H1 (cell line): ENCODE measurements at places on chromosomes 2 and 18. TPM values are rescaled to one million over a fixed set of nuclear protein-coding genes. Genes with fewer than 3 reads are reported as not detected.
A peak's percentile ranks its signal among the peaks of the same experiment; 100 is the strongest.

The NT5C1B gene
- total RNA-seq: not detected in 2 replicates

The SLC38A11 gene
- not detected in 2 replicates for total RNA-seq

DNA sequence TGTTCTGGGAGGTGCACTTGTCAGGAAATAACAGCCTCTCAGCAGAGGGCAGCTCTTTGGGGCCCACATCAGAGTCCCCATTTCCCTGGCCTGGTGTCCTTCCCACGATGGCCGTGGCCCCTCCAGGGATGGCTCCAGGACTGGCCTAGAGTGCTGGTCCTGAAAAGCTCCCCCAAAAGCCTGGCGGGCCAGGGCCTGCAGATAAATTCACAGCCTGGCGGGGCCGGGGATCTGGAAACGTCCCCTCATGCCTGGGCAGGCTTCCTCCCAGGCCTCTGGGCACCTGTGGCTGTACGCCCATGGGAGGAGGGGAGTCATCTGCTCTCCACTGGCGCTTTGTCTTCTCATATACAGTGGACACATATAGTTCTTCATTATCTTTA, 52.6 kb upstream of the HS6ST1 start:
- H3K4me1 ChIP-seq: peaks cover 14% of the 10 kb centered on the region
- no peaks in the 10 kb centered on the region; the same call in none of the 2 replicates for H3K27me3 ChIP-seq
- no peak overlapping the region for H3K4me3 ChIP-seq
- H3K36me3 ChIP-seq: no peaks in the 10 kb centered on the region

DNA sequence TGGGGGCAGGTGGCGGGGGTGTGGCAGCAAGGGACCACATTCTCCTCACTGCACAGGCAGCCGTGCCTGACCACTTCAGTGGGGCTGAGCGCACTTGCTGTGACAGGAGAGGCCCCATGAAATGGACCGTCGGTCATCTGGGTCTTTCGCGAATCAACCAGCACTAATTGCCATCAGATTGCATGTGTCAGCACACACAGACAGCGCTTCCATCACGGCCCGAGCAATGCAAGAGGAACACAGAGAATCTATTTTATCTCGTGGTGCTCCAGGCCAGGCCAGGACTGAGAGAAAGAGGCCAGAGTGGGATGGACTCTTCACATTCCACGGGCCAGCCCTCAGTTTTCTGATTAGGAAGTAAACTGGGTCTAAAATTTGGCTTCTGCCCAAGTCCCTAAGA, 87.0 kb downstream of the EIPR1 start:
- H3K27me3 ChIP-seq: no peaks in the 10 kb centered on the region
- no peak overlapping the region for H3K27ac ChIP-seq
- no peak overlapping the region for H3K4me3 ChIP-seq
- DNase-seq: no peak
- no peaks in the 10 kb centered on the region for H3K36me3 ChIP-seq

GRCh38 chr2:73074110-73075069, 2.9 kb upstream of the SFXN5 start:
- no peaks in the 10 kb centered on the region; the same call in none of the 2 replicates for H3K27me3 ChIP-seq
- H3K4me3 ChIP-seq: no peak overlapping the region
- H3K36me3 ChIP-seq: no peaks in the 10 kb centered on the region

GRCh38 chr18:1846640-1847039, 724.7 kb downstream of the METTL4 start:
- no peak overlapping the region for H3K27ac ChIP-seq
- DNase-seq: no peak
- H3K4me3 ChIP-seq: no peak overlapping the region
- no peaks in the 10 kb centered on the region for H3K27me3 ChIP-seq
- H3K36me3 ChIP-seq: no peaks in the 10 kb centered on the region

- H3K27me3 ChIP-seq: no peaks in the 10 kb centered on the region
- H3K4me1 ChIP-seq: peaks cover 46% of the 10 kb centered on the region
- H3K27ac ChIP-seq: no peak overlapping the region
- DNase-seq: no peak
- H3K4me3 ChIP-seq: no peak overlapping the region
- H3K36me3 ChIP-seq: no peaks in the 10 kb centered on the region
These were observed 92.4 kb downstream of the KLHL29 start for GRCh38 chr2:23477392-23477791.

- no peak overlapping the region for H3K4me3 ChIP-seq
- no peak for DNase-seq
- no peaks in the 10 kb centered on the region for H3K27me3 ChIP-seq
- peaks cover 4% of the 10 kb centered on the region for H3K4me1 ChIP-seq
These were observed 1.9 kb downstream of the MCFD2 start for GRCh38 chr2:46913471-46914381.

GRCh38 chr2:119511989-119512388, 12.3 kb downstream of the SCTR start:
- H3K27me3 ChIP-seq: no peaks in the 10 kb centered on the region
- no peaks in the 10 kb centered on the region for H3K36me3 ChIP-seq
- H3K4me3 ChIP-seq: no peak overlapping the region
- no peak for DNase-seq

DNA sequence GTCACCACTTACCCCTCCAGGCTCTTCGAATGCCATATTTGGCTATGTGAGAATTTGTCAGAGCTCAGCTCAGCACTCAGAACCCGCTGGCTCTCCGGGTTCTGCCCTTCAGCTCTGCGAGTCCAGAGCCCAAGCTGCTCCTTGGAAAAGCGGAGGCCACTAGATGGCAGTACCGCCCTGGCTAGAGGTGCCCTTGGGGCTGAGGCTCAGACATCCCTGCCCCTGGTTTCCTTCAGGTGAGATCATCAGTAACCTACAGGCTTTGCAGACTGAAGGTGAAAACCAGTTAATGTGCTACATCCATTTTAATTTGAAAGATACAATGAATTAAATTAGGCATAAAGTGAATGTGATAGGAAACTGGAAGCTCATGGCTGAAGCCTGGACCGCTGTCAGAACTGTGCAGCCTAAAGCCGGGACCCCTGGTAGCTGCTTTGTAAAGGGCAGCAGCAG, 285.6 kb downstream of the AGAP1 start:
- no peak overlapping the region for H3K4me3 ChIP-seq
- peak; percentile 71 for DNase-seq
- H3K4me1 ChIP-seq: no peaks in the 10 kb centered on the region
- no peak overlapping the region for H3K27ac ChIP-seq
- no peaks in the 10 kb centered on the region for H3K36me3 ChIP-seq

DNA sequence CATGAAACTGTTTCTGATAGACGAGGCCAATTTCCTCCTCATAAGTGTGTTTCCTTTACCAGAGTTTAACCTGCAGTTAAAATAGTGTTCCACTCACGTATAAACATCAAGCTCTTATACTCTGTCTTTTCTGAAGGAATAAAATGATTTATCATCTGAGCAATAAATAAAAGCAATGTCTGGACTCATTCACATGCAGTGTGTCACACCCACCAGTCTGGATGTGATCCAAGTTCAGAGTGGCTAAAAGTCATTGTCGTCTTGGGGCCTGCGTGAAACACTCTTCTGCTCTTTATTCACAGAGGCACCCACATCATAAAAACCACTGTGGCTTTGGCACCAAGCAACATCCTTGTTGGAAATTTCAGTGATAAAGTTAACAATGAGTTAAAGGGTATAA, 19.5 kb upstream of the SLC9A4 start:
- H3K27me3 ChIP-seq: no peaks in the 10 kb centered on the region
- no peak overlapping the region for H3K27ac ChIP-seq
- no peak for DNase-seq
- H3K4me3 ChIP-seq: no peak overlapping the region
- H3K4me1 ChIP-seq: no peaks in the 10 kb centered on the region
- no peaks in the 10 kb centered on the region for H3K36me3 ChIP-seq

- H3K4me3 ChIP-seq: no peak overlapping the region
- H3K27ac ChIP-seq: no peak overlapping the region
These were observed 6.2 kb downstream of the STRN start for GRCh38 chr2:36960005-36960675.

GRCh38 chr2:106996171-106996769, 110.3 kb upstream of the ST6GAL2 start:
- H3K27ac ChIP-seq: no peak overlapping the region
- no peak for DNase-seq
- no peaks in the 10 kb centered on the region for H3K36me3 ChIP-seq

DNA sequence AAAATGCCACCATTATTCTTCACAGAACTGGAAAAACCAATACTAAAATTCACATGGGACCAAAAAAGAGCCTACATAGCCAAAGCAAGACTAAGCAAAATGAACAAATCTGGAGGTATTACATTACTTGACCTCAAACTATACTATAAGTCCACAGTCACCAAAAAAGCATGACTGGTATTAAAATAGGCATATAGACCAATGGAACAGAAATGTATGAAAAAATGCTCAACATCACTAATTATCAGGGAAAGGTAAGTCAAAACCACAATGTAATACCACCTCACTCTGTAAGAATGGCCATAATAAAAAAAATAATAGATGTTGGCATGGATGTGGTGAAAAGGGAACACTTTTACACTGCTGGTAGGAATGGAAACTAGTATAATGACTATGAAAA, 158.6 kb downstream of the CDH2 start:
- no peak overlapping the region for H3K27ac ChIP-seq
- no peaks in the 10 kb centered on the region for H3K27me3 ChIP-seq
- no peak overlapping the region for H3K4me3 ChIP-seq
